ENCODE measurements at places on chromosomes 1 and 21.

GRCh38 chr1:59554011-59554663, 257.2 kb downstream of the FGGY start:
- no peak for DNase-seq

DNA sequence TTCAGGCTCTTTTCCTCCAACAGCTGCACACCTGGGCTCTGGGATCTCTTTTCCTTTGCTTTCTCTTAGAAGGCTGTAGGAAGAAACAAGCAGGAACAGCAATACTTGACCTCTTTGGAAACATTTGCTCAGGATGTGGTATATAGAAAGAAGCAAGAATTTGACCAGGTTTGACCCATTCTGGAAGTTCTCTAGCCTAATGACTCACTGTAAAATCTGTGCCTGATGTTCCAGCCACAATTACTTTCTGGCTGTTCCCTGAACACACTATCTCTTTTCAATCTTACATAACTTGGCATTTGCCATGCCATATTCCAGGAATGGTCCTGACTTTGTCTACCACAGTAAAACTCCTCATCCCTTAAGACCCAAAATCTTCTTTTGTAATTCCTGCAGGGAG, 419.9 kb upstream of the DAB1 start:
- no peak for DNase-seq

DNA sequence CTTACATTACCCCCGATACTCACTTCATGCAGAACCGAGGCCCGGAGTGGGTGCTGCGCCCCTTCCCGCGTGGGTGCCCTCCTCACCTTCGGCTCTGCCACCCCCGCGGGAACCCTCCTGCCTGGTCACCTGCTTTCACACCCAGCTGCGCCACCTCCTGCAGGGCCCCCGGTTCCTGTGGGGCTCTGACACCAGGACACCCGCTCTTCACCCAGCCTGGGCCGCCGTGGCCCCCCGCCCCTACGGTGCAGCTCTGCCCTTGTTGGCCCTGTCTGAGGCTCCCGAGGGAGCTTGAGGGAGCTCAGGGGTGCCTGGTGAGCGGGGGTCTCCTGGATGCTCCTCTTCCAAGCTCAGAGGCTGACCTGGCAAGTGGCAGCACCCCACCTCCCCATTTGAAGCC, 19.0 kb downstream of the RRP1 start:
- DNase-seq = no peak

DNA sequence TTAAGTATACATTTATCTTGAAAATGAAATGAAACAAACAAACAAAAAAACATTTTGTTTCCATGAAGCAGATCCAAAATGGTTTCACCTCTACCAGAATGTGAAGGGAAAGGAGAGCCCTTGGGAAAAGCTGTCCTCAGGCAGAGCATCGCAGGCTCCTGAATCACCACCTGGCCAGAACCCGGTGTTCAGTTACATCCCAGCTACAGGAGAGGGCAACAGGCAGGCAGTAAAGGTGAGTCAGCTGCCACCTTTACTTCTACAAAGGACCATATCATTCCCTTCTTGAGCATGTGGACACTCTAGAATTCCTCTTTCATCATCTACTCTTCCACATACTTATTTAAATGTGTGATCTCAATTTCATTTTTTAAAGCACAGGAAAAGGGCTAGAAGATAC, 151.2 kb downstream of the PIGK start:
- DNase-seq = no peak

GRCh38 chr1:6868660-6869380, 83.6 kb downstream of the CAMTA1 start:
- DNase-seq = no peak

GRCh38 chr1:27562021-27562420, 41.9 kb downstream of the AHDC1 start:
- no peak for DNase-seq

DNA sequence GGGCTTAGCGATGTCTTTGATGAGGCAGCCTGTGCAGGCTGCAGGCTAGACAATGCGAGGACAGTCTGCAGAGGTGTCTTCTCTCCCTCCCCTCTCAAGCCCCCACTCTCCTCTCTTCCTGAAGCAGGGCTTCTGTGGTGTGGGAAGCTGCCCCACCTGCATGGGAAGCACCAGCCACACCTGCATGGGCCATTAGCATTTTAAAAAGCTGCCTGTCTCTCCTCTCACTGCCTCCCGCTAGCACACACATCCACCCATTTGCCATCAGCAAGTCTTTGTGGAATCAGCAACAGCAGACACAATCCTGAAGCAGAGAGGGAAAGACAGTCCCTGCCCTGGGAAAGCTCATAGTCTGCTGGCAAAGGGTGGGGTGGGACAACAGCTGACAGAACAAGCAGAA, 53.1 kb downstream of the NAV1 start:
- no peak for DNase-seq

DNA sequence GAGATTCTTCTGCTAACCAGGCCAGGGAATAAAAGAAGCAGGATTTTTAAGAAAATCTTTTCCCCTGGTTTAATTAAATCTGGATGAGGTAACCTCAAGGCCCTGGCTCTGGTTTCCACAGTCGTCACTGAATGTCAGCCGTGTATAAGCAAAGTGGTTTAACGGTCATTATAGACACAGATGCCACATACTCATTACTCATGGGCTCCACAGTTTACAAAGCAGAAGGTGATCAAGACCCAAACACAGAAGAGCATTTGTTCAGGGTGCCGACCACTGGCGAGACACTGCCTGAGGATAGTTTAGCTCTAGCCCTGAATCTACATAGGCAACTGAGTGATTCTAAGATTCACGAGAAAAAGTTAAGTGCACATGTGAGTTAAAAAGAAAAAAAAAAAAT, 27.8 kb upstream of the RAP1GAP start:
- DNase-seq = no peak

- no peak for DNase-seq
Measured at GRCh38 chr1:23444596-23445390, 20.2 kb upstream of the TCEA3 start.

DNA sequence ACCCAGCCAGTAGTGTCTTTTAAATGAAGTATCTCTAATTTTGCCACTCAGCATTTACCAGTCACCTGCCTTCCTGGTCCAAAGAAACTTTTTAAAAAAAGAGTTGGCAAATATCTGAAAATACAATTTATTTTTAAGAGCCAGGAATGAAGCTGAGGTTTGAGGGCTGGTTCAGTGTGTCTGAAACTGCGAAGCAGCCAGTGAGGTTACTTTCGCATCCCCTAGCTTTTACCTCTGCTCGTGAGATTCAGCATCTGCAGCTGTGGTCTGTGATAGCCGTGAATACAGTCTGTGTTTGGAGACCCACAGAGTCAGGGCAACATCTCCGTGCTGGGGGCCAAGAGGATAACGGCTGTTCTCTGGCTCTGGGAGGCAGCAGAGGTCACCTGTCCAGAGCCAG, 21.3 kb upstream of the KCNAB2 start:
- no peak for DNase-seq

DNA sequence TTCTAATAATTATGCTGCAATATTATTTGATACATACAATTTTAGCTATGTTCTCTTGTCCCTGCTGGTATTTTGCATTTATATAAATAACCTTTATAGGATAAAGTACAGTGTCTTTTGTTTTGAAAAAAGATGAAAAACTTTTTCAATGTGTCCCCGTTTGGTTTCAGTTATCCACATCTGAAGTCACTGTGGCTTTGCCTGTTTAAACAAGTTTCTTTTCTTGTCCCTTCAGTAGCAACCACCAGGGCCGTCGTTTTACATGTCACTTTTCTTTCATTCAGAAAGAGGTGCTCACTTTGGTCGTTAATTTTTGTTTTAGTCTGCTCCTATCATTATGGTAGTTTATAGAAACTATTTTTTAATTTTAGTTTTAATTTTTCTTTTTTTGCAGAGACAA, 41.4 kb downstream of the RABGAP1L start:
- DNase-seq = no peak

DNA sequence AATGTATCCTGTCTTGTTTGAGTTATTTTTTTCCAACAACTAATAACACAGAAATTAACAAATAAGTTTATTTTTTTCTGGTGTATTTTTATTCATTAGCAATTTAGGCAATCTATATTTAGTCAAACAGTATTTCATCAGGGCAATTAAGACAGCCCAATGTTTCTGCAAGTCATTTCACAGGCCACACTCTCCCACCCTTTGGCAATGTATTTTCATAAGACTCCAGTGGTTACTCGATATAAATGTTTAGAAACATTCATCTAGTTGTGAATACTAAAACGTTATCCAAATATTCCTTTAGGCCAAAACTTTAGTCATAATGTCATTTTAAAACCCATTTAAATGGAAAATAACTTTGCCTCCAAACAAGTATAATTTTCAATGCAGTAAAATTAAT, 142.1 kb downstream of the KCNT2 start:
- no peak for DNase-seq

GRCh38 chr1:32112806-32113375, 5.0 kb downstream of the KPNA6 start:
- no peak for DNase-seq

DNA sequence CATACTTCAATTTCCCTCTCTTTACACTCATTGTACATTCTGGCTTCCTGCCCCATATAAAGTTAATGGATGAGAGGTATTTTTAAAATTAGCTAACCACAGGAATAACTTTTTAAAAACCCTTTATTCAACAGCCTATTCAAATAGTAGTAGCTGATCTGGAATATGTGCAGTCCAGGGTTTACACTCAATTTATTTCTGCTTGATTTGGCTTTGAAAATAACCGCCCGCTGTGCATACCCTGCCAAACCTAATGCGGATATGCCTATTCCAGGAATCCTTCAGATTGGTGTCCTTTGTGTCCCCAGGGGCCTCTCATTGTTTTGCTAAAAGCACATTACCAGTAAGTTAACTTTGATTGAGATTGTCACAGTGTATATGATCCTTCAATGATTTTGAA, 1686.2 kb downstream of the PLA2G4A start:
- no peak for DNase-seq

DNA sequence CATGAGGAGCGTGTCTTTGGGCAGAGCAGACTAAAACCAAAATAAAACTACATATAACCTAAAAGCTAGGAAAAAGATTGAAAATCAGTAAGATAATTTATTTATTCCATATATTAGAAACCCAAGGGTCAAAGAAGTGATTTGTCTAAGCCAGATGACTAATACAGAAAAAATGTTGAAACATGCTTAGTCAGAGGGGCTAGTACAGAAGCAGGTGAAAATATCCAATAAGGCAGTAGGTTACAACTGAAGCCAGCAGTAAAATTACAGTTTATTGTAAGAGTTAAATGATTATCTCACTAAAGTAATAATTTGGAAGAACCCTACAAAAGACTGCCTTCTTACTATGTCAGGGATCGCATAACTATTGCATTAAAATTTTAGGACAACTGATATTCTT, 1190.9 kb upstream of the PRMT6 start:
- no peak for DNase-seq

DNA sequence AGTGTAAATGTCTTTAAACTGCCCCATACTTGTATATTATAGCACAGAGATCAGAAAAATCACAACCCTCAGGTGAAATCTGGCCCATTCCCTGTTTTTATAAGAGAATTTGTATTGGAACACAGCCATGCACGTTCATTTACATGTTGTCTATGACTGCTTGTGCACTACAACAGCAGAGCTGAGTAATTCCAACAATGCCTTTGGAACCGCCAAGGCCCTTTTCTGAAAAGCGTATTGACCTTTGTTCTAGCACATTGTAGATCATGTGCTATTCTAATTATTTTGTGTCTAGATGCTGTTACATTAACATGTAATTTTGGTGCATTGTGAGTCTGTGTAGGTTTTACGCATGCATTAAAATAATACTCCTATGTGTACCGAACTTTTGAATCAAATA, 339.6 kb downstream of the CHRM3 start:
- no peak for DNase-seq

GRCh38 chr21:16421965-16422364, 692.2 kb downstream of the USP25 start:
- DNase-seq = no peak

GRCh38 chr1:162210196-162210595, 140.7 kb downstream of the NOS1AP start:
- no peak for DNase-seq

DNA sequence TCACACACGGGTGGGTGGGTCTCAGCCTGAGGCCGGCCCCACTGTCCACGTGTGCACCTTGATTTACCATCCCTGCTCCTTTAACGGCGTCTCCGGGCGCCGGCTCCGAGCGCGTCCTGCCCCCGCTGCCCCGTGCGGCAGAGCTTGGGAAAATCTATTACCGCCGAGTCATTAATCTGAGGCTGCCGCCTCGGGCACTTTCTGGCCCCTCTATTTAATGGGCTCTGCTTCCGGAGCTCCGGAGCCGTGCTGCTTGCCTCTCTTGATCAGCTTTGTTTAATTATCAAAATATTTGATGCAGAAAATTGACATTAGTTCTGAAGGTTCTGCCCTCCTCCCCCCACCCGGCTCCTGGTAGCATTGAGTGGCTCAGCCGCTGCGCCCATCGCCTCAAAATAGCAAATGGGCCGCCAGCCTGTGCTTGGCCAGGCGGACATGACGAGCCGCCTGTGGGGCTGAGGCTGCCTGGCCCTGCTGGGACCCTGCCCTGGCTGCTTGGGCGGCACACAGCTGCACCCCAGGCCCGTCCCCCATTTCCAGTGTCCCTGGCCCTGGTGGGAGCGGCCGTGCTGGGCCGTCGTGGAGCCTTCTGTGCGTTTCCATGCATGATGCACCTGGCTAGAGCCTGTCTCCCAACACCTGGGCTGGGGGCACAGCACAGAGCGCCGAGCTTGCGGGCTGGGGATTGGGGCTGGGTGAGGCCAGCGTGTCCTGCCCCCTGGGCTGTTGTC, 81.6 kb upstream of the TTC34 start:
- no peak for DNase-seq

DNA sequence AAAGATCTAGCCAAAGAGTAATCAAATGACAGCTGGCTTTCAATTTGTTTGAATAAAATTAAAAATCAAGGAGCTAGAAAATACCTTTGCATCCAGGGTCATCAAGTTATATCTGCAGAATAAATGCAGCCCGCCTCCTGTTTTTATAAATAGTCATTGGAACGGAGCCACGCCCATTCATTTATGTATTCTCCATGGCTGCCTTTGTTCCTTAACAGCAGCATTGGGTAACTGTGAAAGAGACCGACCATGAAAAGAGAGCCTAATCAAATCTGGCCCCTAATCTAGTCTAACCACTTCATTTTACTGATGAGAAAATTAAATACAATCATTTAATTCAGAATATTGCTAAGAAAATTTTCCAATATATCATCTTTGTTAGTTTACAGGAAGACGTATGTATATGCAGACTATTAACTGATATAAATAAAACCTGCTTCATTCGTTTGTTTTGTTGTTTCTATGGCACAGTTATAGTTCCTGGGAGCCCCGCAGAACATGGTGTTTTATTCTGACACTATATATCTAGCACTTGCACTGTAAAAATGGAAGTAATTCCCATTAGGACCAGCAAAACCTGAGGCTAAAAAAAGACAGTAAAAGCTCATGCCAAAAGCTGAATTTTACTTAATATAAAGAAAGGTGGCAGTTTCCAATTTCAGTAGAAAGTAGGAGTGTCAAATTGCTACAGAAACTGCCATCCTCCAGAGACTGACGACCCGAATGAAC, 111.8 kb upstream of the PALMD start:
- no peak for DNase-seq
